ENCODE measurements at places on chromosomes 5 and 9.

GRCh38 chr5:106258591-106259125, 1412.1 kb downstream of the EFNA5 start:
- no peaks in the 10 kb centered on the region for H3K4me1 ChIP-seq
- no peak overlapping the region for H3K4me3 ChIP-seq
- DNase-seq, result no peak
- no peak overlapping the region for H3K27ac ChIP-seq
- H3K27me3 ChIP-seq, result no peaks in the 10 kb centered on the region
- H3K36me3 ChIP-seq, result no peaks in the 10 kb centered on the region

DNA sequence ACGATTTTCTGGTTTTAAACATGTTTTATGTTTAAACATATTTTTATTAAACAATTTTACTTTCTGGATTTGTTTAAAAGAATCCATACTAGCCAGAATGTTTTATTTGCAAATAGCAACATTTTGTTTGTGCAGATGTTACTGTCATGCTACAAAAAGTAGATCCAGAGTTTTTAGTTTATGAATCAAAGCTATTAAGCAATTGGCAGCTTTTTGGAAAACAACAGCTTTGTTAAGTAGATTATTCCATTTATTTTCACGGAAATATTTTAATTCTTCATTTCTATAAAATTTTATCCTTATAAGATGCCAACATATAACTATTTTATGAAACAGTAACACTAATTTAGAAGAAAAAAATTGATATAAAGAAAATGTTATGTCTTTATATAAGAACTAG, 60.9 kb downstream of the DROSHA start:
- H3K36me3 ChIP-seq, result peaks cover 32% of the 10 kb centered on the region
- no peak overlapping the region for H3K27ac ChIP-seq
- H3K4me3 ChIP-seq, result no peak overlapping the region
- DNase-seq, result no peak

- no peak overlapping the region for H3K4me3 ChIP-seq
- no peaks in the 10 kb centered on the region for H3K36me3 ChIP-seq
- no peaks in the 10 kb centered on the region for H3K27me3 ChIP-seq
- no peak overlapping the region for H3K27ac ChIP-seq
Observed at GRCh38 chr9:116715751-116716150, 28.6 kb downstream of the TRIM32 start.

DNA sequence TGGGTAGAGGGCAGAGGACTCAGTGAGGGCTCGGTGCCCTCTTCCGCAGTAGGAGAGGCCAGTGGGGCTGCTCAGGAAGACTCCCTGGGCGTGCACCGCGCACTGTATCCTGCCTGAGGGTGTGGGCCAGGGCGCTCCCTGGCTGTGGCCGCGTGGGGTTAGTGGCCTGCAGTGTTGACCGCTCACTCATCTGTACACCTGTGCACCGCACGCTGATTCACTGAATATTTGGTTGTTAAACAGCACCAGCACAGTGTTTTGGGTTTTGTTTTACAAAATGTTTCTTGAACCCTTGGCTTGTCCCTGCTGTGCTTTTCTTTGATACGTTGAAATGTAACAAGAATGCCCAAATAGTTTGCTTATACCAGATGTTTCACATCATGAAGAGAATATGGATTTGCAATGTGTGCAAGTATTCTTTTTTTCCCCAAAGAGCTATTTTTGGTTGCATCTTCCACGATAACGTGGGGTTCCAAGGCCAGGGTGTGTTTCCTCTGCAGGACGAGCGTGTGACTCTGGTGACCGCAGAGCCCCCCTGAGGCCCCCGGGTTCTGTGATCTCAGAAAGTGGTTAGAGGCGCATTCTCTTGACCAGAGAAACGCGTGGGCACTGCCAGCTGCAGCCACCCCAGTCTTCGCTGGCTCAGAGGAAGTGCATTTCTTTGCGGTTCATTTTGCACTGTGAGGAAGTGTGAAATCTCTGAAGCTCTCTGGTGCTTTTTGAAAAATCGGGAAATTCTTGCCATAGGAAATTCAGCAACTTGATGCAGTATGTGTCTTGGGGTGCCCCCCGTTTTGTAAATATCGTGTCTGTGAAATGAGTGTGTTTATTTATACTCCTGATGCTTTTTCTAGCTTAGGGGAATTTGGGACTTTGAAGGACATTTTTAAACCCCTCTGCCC, 46.9 kb downstream of the AHRR start:
- H3K27ac ChIP-seq, result no peak overlapping the region
- no peak overlapping the region for H3K4me3 ChIP-seq
- H3K4me1 ChIP-seq, result peaks cover 14% of the 10 kb centered on the region

GRCh38 chr9:1531424-1531823, 481.3 kb downstream of the DMRT2 start:
- no peak overlapping the region for H3K4me3 ChIP-seq
- no peaks in the 10 kb centered on the region for H3K4me1 ChIP-seq
- H3K27ac ChIP-seq, result no peak overlapping the region
- DNase-seq, result no peak

- H3K4me1 ChIP-seq, result no peaks in the 10 kb centered on the region
- H3K36me3 ChIP-seq, result no peaks in the 10 kb centered on the region
- H3K27ac ChIP-seq, result no peak overlapping the region
- no peaks in the 10 kb centered on the region for H3K27me3 ChIP-seq
- H3K4me3 ChIP-seq, result no peak overlapping the region
Observed at GRCh38 chr5:180050121-180050940, 21.2 kb downstream of the RNF130 start.

DNA sequence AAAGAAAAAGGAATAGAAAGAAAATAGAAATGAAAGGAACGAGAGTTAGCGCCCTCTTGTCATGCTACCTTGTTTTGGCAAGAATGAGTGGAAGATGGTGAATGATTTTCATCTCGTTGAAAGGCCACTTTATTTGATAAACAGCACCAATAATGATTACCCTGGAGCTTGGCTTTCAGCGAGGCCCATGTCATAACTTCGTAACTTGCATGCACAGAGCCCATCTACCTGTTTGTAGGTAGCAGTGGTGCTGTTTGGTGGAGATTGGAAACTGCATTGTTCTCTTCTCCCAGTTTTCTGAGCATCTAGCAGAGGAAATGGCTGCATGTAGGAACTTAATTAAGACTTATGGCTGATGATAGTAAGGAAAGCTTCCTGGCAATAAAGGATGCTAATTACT, 59.3 kb downstream of the NPR3 start:
- H3K4me3 ChIP-seq, result no peak overlapping the region
- H3K27me3 ChIP-seq, result no peaks in the 10 kb centered on the region
- no peaks in the 10 kb centered on the region for H3K36me3 ChIP-seq
- no peak for DNase-seq

DNA sequence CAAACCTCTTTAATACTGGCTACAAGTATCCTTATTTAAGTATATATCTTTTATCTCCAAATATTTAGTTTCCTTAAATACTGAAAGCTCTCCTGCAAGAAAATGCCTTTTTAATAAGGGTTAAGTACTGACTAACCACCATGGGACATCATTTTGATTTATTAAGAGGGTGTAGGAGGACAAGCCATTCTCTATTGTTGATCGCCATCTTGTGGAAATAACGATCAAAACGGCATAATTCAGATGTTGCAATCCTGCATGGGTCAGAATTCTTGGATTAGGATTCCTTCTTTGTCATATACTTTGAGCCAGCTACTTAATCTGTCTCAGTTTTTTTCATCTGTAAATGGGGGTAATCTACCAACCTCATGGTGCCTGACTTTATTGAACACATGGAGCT, 28.7 kb upstream of the C5orf46 start:
- no peaks in the 10 kb centered on the region for H3K36me3 ChIP-seq
- H3K4me1 ChIP-seq, result no peaks in the 10 kb centered on the region
- H3K4me3 ChIP-seq, result no peak overlapping the region
- no peaks in the 10 kb centered on the region for H3K27me3 ChIP-seq

Data from naive thymus-derived CD4-positive, alpha-beta T cell (primary cell).